Right ventricle myocardium inferior (tissue), 1 donor: ENCODE measurements at places on chromosomes 4 and X.

- DNase-seq = no peak
Measured at GRCh38 chr4:184529283-184529682, 54.9 kb upstream of the IRF2 start.

- DNase-seq = peak; percentile 47
Measured at GRCh38 chr4:8595237-8596087, 2.9 kb downstream of the CPZ start.

DNA sequence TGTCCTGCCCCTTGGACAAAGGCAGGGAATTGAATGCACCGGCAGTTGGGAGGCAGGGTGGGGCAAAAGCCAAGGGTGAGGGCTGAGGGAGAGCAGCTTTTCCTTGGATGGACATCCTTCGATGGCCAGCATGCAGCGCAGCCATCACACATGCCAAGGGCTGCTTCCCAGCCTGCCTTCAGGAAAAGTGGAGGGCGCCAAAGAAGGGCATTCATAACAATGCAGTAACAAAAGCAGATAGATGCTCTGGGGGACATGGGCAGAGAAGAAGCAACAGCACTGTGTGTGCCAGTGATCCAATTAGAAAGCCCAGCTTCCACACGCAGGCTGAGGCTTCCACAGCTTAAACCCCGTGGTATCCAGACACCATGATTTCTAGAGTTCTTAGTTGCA, 71.5 kb downstream of the TSPAN5 start:
- no peak for DNase-seq

GRCh38 chr4:99165978-99166377, 21.9 kb upstream of the ADH4 start:
- no peak for DNase-seq

GRCh38 chr4:125316791-125317524, 2.2 kb downstream of the FAT4 start:
- peak; percentile 76 for DNase-seq

- DNase-seq = no peak
Measured at GRCh38 chr4:36551697-36552214, 270.3 kb downstream of the DTHD1 start.

GRCh38 chrX:53211391-53211978, 13.5 kb downstream of the KDM5C start:
- DNase-seq = no peak

GRCh38 chr4:90095000-90095399, 32.2 kb upstream of the CCSER1 start:
- no peak for DNase-seq

- no peak for DNase-seq
Measured at GRCh38 chr4:16752150-16752549, 146.3 kb downstream of the LDB2 start.

DNA sequence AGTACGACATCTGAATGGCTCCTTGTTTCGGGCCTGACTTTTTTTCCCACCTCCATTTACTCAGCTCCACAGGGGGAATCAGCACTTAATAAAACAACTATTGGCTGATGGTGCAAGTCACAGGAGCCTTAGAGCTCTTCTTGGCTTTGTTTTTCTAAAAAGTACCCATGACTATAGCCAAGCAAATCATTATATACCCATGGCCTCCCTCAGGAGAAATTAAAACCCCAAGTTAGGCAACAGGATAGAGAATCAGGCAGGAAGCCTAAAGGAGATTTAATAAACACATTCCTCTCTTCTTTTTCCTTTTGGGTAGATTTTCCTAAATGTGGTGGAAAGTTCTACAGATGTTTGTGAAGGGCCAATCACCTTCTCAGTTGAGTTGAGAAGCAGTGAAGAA, 91.9 kb upstream of the RBPJ start:
- DNase-seq = no peak

DNA sequence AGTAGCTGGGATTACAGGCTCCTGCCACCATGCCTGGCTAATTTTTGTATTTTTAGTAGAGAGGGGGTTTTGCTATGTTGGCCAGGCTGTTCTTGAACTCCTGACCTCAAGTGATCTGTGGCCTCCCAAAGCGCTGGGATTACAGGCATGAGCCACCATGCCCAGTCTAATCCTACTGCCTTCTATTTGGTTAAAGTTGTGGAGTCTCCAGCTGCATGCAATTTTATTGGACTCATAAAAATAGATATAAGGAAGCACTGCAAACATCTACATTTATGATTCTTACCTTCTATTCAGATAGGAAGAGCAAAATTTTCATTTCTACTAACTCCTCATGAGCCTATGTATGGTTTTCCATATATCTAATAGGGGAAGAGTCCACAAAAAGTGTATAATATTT, 13.7 kb downstream of the RIPPLY1 start:
- no peak for DNase-seq
